CD4-positive, CD25-positive, alpha-beta regulatory T cell (primary cell): ENCODE measurements at places on chromosomes 12 and 14. TPM values are rescaled to one million over a fixed set of nuclear protein-coding genes. Genes with fewer than 3 reads are reported as not detected.

DNA sequence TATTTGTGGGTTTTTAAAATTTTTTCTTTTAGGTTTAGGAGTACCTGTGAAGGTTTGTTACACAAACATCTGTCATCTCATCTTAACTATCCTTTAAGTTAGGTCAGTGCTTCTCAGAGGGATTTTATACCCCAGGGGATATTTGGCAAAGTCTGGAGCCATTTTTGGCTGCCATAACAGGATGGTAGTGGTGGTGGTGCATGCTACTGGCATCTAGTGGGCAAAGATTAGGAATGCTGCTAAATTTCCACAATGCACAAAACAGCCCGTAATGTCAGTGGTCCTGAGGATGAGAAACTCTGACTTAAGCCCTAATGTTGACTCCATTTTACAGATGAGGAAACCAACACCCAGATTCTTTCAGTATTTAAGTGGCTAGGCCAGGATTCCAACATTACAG lies 85.2 kb upstream of the MYF6 start:
- DNase-seq, result no peak

DNA sequence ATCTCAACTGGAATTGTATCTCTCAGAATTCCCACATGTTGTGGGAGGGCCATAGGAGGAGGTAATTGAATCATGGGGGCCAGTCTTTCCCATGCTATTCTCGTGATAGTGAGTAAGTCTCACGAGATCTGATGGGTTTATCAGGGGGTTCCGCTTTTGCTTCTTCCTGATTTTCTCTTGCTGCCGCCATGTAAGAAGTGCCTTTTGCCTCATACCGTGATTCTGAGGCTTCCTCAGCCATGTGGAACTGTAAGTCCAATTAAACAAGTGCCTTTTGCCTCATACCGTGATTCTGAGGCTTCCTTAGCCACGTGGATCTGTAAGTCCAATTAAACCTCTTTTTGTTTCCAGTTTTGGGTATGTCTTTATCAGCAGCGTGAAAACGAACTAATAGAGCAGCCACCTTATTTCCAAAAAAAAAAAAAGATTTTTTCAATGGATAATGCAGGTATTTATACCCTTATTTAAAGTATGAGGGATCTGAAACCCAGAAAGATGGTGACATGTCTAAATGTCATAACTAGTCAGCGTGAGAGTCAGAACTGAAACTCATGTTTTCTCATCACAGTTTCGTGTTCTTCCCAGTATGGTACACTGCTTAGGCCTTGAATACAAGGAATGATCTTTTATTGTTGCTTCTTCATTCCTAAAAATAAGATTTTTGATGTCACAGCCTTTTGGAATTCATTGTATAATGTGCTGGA lies 89.6 kb downstream of the ERC1 start:
- no peak for DNase-seq

DNA sequence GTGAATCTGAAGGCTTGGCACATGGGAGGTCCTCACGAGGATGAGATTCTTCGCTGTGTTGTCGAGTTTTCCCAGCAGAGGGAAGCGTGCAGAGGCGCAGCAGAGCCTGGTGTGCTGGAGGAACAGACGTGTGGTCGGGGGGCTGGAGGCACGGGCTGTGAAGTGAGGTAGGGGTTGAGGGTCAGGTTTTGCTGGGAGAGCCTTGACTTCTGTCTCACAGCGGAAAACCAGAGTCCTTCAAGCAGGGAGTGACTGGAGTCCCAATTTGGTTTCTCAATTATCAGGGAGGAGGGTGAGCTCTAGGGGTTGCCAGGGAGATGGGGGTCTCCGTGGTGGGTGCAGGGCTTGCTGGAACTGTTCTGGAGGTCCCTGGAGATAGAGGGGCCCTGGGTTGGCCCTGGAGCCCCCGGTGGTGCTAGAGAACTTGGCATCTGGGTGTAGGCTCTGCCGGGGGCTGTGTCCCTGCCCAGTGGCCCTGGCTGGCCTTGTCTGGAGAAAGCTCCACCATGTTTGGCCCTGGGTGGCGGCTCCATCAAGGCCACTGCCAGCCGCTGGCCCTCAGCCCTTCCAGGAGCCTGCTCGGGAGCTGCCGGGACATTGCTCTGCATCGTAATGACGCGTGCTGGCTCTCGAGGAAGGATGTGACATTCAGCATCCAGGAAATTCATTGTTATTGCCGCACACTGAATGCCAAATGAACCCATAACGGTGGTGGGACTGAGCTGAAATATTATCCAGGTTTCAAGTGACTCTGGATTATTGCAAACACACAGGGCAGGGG lies 215.7 kb downstream of the KIF26A start:
- no peak for DNase-seq

- no peak for DNase-seq
These were observed 3.4 kb downstream of the AQP5 start for GRCh38 chr12:49964849-49965624.

GRCh38 chr14:97920201-97920600 lies 1123.0 kb downstream of the VRK1 start:
- no peak for DNase-seq

DNA sequence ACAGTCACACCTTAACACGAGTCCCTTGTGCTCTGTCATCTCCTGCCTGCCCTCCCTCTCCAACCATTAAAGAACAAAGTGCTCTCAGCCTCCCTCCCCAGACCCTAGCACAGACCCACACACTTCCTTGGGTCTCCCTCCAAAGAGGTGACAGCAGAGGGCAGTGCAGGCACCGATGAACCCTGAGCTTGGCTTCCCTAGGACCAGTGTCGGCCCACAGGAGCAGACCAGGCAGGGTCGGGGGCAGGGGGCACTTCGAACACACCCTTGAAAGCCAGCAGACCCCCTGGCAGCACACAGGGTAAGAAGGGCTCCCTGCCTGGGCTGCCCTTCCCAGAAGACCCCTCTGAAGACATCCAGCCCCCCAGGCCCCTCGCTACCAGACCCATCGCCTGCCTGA lies 7.0 kb downstream of the CDK2AP1 start:
- DNase-seq, result no peak

Gene BEGAIN
- 1.3 TPM for total RNA-seq

Gene C12orf60
- 0.54 TPM for total RNA-seq
